ENCODE measurements at places on chromosomes 5 and 9. TPM values are rescaled to one million over a fixed set of nuclear protein-coding genes. Genes with fewer than 3 reads are reported as not detected.

The GARIN3 gene
- total RNA-seq = not detected

DNA sequence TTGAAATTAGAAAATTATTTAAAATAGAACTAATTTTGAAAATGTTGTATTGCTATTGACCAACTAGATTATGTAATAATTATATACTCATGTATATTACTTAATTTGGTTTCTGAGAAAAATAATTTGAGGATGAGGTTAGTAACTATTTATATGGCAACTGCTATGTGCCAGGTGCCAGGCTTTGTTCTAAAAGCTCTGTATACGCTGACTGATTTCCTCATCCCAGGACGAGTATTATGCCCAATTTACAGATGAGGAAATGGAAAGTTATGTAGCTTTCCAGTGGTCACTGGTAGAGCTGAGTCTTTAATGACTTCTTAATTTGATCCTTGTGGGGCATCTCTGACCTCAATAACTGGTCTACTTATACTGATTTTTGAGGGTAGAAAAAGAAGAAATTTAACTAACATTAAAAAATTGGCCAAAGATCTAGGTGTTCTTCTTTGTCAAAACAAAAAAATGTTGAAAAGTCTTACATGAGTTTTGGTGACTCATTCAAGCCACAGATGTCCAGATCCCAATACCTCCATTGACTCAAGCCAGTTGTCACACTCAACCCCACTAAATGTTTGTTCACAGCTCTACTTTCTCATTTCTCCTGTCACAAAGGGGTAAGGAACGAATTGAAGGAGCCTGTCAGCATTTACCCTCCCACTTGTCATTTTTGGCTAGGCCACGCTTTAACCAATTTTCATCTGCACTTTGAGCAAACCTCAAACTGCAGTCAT, 228.1 kb upstream of the MEF2C start:
- no peak for DNase-seq

GRCh38 chr5:75603371-75603770, 7.9 kb upstream of the ANKDD1B start:
- DNase-seq = no peak

- DNase-seq = peak; percentile 55
Observed at GRCh38 chr9:122370869-122371755, at the start of gene PTGS1. Gene PTGS1, plus strand, starts transcription at chr9:122371024. Its CDS starts 61 bp downstream, at chr9:122371085.

DNA sequence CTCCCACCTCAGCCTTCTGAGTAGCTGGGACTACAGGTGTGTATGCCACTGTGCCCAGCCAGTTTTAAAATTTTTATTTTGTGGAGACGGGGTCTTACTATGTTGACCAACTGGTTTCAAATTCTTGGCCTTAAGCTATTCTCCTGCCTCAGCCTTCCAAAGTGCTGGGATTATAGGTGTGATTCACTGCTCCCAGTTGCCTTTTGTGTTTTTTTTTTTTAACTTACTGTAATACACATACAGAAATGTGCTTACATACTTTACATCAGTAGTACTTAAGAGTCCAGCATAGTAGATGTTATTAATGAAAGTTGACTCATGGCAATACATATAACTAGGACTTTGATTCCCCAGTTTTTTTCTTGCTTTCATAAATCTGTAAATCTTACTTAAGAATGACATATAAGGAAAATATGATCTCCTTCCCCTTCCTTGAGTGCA, 4.7 kb downstream of the MAN2A1 start:
- DNase-seq = no peak

DNA sequence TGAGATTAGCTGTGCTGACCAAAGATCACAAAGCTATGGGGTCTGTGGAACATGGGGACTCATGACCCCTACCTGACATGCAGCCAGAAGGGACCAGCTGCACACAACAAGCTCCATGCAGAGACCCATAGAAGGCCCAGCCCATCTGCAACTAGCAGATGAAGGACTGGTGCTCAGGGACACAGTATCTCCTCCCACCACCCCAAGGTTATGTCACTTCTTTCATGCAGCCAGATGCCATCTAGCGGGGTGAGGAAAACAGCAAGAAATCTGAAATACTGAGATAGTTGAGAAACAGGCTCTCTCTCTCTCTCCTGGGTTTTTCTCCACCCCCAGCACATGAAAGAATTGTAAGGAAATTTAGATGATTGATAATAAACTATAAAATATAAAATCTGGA, 161.3 kb upstream of the DAPK1 start:
- peak; percentile 37 for DNase-seq

DNA sequence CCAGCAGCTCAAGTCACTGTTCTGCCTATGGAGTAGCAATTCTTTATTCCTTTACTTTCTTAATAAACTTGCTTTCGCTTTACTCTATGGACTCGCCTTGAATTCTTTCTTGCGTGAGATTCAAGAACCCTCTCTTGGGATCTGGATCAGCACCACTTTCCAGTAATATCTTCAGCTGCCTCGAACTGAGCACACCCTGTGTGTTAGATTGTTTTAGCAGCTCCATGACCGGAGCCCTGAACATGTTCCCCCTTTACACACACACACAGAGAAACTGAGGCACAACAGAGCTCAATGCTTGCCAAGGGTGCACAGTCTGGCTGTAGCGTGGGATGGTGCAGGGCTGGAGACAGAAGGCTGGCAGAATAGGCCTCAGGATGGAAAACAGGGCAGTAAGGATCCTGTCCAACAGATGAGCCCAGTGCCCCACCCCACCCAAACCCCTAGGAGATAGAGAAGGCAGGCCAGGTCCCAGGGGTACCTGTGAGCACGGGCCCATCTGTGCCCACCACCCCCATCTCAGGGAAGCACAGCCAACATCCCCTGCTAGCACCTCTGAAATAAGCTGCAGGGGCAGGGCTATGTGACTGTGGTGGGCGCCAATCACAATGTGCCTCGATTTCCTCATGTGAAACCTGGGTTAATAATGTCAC, 27.9 kb downstream of the BICD2 start:
- DNase-seq = no peak

The SOWAHA gene
- 1.9 TPM for total RNA-seq

- DNase-seq = no peak
Observed at GRCh38 chr9:6920041-6920440, 162.3 kb downstream of the KDM4C start.

The SLC6A18 gene
- total RNA-seq = not detected

The C5orf58 gene
- not detected for total RNA-seq

DNA sequence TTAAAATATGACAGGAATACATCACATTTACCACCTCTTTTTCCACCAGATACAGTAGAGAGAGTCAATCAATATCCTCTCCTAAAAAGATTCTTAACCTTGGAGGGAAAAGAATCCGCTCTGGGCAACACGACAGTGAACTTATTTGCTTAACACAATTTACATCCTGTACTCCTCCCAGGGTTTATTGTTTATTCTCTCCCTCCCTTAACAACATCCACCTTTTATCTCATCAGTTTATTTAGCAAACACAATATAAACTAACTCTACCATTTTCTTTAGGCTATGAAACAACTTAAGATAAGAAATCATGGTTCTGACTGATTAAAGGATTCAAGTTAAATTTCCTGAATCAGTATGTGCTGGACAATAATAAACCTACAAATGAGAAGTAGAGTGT, 50.9 kb downstream of the CERT1 start:
- no peak for DNase-seq

- no peak for DNase-seq
Observed at GRCh38 chr5:82765765-82766164, 311.4 kb downstream of the TMEM167A start.

DNA sequence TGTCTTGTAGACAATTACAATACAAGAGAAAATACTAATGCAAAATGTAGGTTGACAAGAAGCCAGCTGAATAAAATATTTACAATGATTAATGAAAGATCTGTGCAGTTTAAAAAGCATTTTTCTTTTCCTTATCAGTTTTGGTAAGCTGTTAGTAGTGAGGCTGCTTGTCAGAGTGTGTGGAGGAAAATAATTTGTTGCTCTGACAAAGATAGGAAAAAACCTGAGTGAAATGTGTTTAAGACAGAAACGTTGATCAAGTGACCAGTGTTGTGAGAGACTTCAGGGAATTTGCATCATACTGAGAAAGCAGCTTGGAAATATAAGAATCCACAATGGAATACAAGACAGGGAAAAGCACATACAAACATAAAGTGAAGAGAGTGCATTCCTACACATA, 360.3 kb upstream of the CDH18 start:
- no peak for DNase-seq

The SEMA6A gene
- 13.9 TPM for total RNA-seq

DNA sequence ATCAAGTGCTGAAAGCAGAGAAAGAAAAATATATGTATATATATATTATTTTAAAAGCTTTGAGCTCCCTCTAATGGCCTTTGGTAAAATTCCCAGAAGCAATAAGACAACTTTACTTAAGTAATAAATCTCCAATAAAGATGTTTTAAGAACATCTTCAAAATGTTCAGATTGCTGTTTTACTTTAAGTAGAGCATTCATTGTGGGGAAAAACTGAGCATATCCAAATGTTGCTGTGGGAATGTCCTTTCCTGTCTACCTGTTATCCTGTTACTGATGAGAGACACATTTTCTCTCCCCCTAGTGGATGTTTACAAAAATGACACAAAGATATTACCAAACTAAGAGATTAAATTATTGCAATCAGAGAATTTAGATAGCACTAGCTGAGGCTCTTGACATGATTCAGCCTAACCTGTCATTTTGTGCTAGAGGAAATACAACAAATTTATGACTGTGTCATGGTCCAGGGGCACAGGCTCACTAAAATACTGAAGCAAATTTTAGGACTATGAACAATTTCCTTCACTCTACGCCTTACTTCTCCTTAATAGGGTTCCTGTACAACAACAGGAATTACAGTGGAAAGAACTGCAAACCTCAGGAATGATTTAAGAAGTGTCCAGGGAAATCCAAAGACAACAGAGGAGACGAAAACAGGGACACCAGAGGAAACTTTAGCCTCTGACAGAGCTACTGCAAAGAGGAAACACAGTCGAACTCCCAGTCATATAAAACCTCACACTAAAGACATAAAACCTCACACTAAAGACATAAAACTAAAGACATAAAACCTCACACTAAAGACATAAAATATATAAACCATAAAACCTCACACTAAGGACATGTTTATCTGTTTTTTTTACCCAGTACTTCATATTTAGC, 24.3 kb upstream of the PRRC1 start:
- no peak for DNase-seq

The SPATA31A1 gene
- not detected for total RNA-seq

- no peak for DNase-seq
Observed at GRCh38 chr5:174750711-174751110, 26.3 kb downstream of the MSX2 start.

The FOXD4L3 gene
- not detected for total RNA-seq

DNA sequence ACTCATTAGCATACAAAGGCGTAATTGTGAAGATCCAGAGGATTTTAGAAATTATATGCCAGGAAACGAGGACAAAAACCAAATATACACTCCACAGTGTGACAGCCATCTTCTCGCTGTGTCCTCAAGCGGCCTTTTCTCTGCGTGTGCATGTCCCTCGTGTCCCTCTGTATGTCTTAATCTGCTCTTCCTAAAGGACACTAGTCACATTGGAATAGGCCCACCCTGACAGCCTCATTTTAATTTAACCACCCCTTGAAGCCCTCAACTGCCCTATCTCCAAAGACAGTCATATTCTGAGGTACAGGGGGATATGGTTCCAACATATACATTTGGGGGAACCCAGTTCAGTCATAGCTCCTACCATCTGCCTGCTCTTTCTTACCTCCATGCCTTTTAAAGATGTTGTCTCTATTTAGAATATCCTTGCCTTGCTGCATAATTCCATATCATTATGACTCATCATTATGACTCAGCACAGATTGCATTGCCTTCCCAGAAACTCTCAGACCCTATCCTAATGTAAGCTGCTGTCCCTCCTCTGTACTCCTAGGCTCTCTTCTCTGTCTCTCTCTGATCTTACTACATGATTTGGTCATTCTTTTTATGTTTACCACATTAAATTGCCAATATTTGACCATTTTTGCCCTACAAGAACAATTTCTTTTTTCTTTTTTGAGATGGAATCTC, 210.9 kb downstream of the AOPEP start:
- no peak for DNase-seq

- DNase-seq = no peak
Observed at GRCh38 chr9:115594557-115594956, 476.6 kb upstream of the TNC start.

The SIT1 gene
- total RNA-seq = not detected

The PSAT1 gene
- 23.7 TPM for total RNA-seq

The NSG2 gene
- total RNA-seq = 0.70 TPM

DNA sequence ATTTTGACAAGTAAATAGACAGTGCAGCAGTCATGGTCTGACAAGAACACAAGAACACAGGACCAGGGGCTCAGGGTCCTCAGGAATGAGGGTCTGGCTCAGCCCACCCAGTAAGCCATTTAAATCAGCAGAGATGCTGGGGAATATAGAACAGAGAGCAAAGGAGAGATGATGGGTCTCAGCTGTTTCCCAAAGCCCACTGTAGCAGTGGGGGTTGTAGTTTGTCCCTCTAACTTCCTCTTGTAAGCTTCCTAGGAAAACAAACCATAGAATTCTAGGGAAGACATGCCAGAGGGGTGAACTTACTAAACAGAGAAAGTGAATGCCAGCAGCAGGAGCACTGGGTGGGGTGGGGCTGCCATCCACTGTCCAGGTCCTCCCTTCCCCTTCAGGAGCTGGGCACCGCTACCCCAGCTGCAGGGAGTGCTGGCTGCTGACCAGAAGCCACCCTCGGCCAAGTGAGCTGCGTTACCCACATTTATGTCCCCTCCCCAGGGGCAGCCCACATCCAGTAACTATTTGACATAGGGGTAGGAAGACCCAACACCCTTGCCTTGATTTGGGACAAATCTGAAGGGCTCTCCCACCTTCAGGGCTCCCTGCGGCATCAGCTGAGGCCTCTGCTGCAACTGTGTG, 41.6 kb downstream of the GABBR2 start:
- no peak for DNase-seq
